Caudate nucleus (tissue), 63 donors: ENCODE measurements at places on chromosomes 2 and 18.

DNA sequence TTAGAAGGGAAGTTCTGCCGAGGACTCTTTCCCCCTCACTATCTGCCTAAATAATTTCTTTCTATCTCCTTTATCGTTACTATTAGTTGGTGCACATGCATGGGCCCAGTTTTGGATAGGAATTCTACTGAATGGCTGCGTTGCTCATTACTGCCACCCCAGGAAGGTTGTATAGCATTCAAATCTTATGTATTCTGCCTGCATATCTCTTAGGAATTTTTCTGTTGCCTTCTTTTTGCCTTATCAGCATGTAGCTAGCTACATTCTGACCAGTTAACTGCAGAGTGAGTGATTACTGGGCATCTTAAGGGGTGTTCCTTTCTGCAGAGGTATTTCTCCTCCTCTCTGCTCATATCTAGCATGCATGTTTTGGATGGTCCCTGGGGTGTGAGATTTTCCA lies 239.6 kb downstream of the TDRD15 start:
- DNase-seq = no peak

- DNase-seq = no peak
Observed at GRCh38 chr18:75438891-75439290, 11.4 kb upstream of the SMIM21 start.

- DNase-seq = no peak
Observed at GRCh38 chr2:174330945-174331594, 3.7 kb upstream of the SP9 start.

- no peak for DNase-seq
Observed at GRCh38 chr2:46697830-46698323, 217.7 kb downstream of the MCFD2 start.
